ENCODE measurements at places on chromosomes 6 and 20.

DNA sequence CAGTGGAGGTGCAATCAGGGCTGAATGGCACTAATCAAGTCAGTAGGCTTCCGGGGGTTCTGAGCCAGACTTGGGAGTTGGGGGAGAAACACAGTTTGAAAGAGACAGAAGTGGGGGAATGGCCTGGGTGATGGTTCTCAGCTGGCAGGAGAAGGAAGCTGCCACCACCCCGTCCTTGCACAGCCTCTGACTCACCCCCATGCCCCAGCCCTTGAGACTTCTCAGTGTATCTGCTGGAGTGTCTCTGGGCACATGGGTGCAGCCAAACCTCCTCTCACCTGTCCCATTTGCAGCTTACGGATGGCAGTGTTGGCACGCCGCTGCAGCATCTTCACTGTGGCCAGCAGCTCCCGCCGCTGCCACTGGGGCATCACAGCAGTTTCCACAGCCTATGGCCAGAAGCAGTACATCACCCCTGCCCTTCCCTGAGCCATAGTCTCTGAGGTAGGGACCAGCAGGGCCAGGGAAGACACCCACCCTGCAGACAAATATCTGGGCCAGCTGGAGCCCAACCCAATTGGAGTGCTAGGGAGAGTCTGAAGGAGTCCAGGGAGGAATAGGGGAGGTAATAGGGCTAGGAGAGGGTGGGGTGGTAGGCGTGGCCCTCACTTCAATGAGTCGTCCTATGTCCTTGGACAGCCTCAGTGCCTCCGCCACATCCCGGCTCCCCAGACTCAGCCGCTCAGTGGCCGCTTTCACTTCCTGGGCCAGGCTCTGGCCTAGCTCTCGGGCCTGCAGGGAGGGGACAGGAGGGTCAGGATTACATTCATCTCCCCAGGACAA lies 11.2 kb downstream of the AARS2 start:
- DNase-seq: no peak

DNA sequence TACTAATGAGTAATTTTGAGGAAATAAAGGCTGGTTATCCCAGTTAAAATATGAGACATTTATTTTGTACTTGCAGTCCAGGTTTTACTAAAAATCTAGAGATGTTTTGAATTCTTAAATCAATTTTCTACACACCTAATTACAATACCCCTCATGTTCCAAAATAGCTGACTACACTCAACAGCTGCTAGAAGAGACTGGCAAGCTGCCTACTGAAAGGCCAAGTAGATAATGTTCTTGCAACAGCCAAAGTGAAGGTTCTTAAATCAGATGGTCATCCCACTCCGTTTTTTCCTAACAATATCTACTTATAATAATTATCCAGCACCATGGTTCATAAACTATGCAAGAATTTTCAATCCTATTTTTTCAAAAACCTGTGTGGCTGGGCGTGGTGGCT lies 69.0 kb downstream of the DTNBP1 start:
- DNase-seq: no peak

GRCh38 chr20:25237610-25238318 lies 10.1 kb upstream of the PYGB start:
- no peak for DNase-seq

DNA sequence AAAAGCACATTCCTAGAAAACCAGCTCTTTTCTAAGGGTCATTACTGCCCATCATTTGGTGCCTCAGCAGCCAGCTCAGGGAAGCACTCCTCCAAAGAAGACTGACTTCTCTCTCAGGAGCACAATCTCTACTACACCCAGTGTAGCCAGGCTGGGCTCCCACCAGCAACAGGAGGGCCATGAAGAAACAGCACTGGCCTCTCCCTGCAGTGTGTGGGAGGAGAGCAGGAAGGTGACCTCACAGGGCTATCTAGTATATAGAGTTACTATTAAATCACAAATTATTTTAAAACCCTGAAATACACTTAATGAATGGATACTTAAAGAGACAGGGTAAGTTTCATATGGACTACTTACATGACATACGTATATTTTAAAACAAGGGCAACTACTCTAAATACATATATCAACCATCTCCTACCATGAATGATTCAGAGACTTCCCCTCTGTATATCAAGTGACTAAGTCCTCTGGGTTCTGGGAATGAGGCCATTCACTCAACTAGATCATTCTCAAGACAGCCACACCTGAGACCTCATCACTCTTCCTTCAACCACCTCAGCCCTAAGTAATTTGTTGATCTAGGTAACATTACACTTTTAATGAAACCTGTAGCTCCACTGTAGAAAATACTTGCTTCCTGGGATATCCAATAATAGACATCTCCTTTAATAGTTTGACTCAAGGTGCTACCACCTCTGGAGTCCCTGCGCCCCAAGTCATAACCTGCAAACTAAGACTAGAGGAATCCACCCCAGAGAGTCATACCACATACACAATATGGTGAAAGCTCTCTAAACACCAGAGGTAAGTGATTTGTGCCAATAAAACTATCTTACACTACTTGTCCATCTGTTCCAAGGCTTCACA lies 25.2 kb downstream of the TBX18 start:
- no peak for DNase-seq

DNA sequence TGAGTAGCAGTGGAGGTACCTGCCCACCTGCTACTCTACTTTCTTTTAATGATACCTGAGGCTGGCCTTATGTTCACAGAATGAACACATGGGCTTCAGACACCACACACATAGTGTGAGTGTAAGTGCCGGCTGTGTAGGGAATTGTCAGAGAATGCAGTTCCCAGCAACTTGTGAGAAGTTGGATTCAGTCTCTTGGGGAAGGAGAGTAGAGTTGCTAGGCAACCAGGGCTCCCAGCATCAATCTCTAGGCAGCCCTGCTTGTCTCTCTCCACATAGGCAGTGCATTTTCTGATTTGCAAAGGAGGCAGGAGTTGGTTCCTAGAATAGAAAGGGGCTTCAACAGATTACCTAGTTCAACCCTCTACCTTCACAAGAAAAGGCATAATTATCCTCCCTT lies 74.1 kb downstream of the BFSP1 start:
- DNase-seq: no peak
